ENCODE measurements at places on chromosomes 3 and 15. TPM values are rescaled to one million over a fixed set of nuclear protein-coding genes. Genes with fewer than 3 reads are reported as not detected.

GRCh38 chr15:80587816-80588456 lies 107.2 kb upstream of the ABHD17C start:
- H3K36me3 ChIP-seq, result no peaks in the 10 kb centered on the region
- H3K4me1 ChIP-seq, result peaks cover 4% of the 10 kb centered on the region
- H3K27ac ChIP-seq, result no peak overlapping the region
- H3K4me3 ChIP-seq, result no peak overlapping the region
- no peak for DNase-seq

- peaks cover 35% of the 10 kb centered on the region for H3K4me1 ChIP-seq
- no peak for DNase-seq
- no peaks in the 10 kb centered on the region for H3K27me3 ChIP-seq
- peaks cover 10% of the 10 kb centered on the region for H3K36me3 ChIP-seq
- no peak overlapping the region for H3K4me3 ChIP-seq
Observed at GRCh38 chr15:64443016-64443415, 17.4 kb upstream of the ZNF609 start.

The C3orf22 gene
- total RNA-seq, result not detected

- H3K36me3 ChIP-seq, result no peaks in the 10 kb centered on the region
- H3K27me3 ChIP-seq, result no peaks in the 10 kb centered on the region
- no peak for DNase-seq
- no peak overlapping the region for H3K27ac ChIP-seq
Observed at GRCh38 chr3:128194843-128195242, 41.6 kb downstream of the EEFSEC start.

DNA sequence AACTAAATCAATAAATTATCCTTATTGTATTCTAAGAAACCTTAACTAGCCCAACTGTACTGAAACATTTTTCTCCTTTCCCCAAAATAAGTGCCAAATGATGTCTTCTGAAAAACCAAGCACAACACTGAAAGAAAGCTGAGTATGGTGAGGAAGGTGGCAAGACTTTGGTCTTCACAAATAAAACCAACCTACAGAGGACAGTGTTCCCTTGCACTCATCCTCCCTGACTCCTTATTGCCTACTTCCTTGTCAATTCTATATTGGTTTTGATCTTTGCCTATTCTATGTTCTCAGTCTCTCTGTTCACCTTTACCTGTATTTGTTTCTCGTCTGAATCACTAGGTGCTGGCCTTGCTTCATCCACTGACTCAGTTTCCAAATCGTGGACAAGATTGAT lies 490.1 kb upstream of the ZNF385D start:
- H3K27me3 ChIP-seq, result no peaks in the 10 kb centered on the region
- no peaks in the 10 kb centered on the region for H3K36me3 ChIP-seq
- H3K27ac ChIP-seq, result no peak overlapping the region
- no peaks in the 10 kb centered on the region for H3K4me1 ChIP-seq
- H3K4me3 ChIP-seq, result no peak overlapping the region

The TMEM108 gene
- total RNA-seq, result not detected

The CILP gene
- 0.22 TPM for total RNA-seq

The RASGRP1 gene
- total RNA-seq, result 138 TPM

GRCh38 chr3:72976281-72976741 lies 20.3 kb upstream of the PPP4R2 start:
- no peak overlapping the region for H3K4me3 ChIP-seq
- peaks cover 6% of the 10 kb centered on the region for H3K36me3 ChIP-seq
- no peaks in the 10 kb centered on the region for H3K27me3 ChIP-seq
- H3K27ac ChIP-seq, result no peak overlapping the region
- H3K4me1 ChIP-seq, result no peaks in the 10 kb centered on the region

The PLCH1 gene
- total RNA-seq, result 0.83 TPM

Data from T-helper 17 cell (primary cell).